ENCODE measurements at places on chromosomes 11 and 22.

DNA sequence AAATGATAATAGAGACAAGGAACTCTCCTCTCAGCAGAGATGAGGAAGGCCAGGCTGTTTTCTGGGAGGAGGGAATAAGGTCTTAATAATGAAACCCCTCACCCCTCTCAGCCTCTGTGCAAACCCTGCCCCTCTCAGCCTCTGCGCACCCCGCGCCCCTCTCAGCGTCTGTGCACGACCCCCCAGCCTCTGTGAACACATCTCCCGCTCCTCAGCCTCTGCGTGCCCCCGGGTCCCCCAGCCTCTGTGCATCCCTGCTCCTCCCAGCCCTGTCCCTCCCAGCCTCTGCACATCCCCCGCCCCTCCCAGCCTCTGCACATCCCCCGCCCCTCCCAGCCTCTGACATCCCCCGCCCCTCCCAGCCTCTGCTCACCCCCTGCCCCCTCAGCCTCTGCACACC lies 837.8 kb downstream of the TBC1D22A start:
- DNase-seq: no peak

- DNase-seq: no peak
Measured at GRCh38 chr11:47593492-47593933, 698 bp downstream of the C1QTNF4 start.

GRCh38 chr11:61679296-61679695 lies 895 bp upstream of the DAGLA start:
- DNase-seq: no peak

DNA sequence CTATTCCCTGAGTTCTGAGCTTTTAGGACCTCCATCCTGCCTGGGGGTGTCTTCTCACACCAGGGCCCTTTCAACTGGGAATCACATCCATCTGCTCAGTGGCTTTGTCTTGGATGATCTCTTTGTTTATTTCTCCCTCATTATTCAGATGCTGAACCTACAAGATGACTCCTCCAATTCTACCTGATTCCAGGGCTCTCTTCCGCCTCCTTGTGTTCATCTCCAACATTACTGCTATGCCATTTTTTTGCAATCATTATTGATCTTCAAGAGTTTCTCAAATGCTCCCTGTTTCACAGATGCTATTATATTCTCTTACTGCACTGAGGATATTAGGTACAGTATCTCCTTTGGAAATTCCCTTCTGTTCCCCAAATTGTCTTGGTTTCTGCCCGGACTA lies 307.7 kb downstream of the SHANK2 start:
- no peak for DNase-seq

GRCh38 chr11:73423506-73423905 lies 47.3 kb downstream of the RELT start:
- no peak for DNase-seq

DNA sequence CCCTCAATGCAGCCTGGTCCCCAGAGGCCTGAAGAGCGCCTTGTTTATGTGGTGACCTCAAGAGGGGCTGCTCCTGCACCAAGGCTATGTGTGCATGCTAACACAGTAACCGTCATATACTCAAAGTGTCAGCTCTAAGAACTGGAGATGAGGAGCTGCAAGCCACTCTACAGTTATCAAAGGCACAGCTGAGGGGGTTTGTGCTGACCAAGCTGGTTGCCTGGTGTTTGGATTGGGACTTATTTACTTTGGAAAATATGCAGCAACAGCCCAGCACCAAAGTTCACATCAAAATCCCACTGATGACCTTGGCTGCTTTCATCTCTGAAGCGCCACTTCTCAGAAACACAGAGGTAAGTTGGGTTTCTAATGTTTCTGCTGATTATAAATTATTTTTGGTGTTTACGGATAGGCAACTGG lies at the start of gene SERPIND1:
SERPIND1 (plus strand) TSS at position 321 of the 420 bp plus-strand sequence. CDS start 5,200 bp downstream, outside the sequence.
- DNase-seq: no peak

DNA sequence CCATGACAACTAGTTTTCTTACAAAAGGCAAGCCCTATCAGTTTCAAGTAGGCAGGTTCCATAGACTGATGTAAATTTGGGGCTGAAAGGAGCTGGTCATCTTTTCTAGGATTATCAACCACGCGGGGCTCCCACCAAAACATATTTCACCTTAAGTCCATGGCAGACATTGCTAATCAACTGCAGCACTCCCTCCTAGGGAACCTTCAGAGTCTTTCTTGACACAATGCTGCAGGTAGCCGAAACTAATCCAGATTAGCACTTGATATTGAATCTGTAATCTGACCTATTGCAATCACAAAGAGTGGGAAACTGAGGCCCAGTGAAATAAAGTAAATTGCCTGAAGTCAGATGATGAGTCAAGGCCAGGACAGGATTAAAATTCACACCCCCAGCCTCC lies 32.5 kb downstream of the MN1 start:
- DNase-seq: no peak

DNA sequence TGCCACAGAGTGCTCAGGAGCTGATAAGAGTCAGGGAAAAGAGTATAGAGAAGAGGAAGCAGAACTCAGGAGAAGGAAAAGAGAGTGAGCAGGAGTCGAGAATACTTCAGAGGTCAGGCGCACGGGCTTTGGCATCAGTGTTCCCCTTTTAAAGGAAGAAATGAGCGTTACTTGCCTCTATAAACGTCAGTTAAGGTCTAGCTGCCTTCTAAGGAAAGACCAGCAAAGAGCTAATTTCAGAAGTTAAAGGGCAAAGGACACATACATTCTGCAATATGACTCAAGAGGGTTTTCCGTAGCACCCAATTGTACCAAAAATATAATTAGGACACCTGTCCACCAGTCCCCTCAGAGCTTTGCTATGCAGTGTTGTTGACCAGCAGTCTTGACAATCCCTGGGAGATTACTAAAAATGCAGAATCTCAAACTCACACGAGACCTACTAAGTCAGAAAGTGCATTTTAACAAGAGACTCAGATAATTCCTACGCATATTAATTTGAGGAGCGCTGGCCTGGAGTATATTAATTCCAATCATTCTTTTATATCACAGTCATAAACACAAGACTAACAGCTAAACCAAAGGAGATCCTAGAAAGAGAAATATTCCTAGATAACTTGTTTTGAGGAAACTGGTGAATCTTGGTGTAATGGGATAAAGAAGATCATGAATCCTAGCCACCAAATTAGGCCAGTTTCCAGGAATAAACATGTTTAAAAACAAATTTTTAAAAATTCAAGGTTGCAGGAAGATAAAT lies 249.0 kb downstream of the CADM1 start:
- no peak for DNase-seq

- no peak for DNase-seq
Measured at GRCh38 chr11:135027461-135027860, 615.4 kb upstream of the B3GAT1 start.

DNA sequence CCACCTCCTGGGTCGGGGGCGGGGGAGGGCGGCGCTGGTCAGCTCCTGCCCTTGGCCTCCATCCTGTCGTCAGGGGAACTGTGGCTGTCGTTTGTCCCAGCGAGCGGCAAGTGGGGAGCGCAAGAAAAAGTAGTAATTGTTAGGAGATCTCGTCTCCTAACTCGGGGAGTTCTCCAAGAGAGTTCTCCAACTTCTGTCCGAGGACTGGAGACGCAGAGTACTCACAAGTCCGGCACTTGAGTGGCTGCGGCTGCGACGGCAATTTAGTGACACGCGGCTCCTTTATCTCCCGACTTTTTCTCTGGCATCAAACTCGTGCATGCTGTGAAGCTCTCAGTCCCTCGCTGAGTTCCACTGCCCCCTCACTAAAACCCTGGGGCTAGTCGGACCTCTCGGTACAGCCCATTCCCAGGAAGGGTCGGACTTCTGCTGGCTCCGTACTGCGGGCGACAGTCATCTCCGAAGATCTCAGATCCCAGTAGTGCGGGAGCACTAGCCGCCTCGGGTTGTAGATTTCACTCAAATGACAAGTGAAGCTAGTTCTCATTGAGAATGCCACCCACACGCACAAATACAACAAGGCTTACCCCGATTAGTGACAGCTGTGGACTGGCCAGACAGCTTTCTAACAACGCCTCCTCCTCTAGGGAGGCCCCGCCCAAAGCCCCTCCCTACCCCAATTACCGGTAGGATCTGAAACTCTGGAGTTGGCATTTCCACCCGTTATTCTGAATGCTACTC lies at the start of gene PGR:
PGR (minus strand) TSS at position 611 of the 741 bp plus-strand sequence. CDS start 743 bp downstream, outside the sequence.
- DNase-seq: no peak

DNA sequence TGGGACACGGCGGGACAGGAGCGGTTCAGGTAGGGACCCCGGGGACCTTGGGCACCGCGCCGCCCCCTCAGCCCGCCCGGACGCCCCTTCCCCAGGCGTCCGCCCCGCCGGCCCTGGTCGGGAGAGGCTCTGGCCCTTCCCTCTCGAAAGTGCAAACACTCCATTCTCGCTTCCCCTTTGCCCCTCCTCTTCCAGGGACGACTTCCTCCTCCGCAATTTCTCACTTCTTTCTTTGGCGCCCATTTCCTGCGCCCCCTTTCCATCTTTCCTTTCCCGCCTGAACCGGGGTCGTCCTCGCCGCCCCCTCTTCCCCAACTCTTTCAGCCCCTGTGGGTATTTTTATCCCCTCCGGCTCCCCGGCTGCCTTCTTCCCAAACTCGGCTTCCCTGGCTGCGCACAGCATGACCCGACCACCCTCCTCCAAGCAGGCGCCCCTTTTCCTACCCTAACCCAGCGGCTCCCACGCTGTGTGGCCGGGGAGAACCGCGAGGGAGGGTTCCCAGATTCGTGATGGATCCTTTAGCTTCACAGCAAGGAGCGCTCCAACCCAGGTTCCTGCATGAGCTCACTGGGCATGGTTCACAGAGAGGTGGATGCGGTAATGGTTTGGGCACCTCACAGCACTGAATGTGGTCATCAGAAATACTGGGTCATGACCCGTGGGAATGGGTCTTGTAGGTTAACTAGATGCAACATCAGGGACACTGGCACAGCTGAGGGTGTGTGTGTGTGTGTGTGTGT lies 689 bp downstream of the RAB39A start:
- DNase-seq: no peak

DNA sequence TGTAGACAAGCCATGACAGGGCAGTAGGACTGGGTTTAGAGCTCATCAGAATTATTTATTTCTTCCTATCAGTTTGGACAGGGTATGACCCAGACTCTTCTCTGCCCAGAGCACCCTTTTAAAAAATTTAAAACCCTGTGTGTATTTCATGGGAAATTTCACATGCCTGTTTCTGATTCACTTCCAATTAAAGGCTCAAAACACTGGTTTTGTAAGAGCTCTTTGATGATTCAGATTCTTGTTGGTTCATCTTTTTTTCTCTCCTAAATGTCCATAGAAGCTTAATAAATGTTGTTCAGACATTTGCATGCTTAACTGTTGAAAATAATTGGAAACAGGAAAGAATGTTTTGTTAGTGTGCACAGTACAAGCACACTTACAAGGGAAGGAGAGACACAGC lies 13.8 kb downstream of the FLI1 start:
- no peak for DNase-seq

- no peak for DNase-seq
Measured at GRCh38 chr11:45048313-45048841, 97.7 kb upstream of the TP53I11 start.

- no peak for DNase-seq
Measured at GRCh38 chr11:62896049-62896448, 15.4 kb downstream of the SLC3A2 start.

- no peak for DNase-seq
Measured at GRCh38 chr11:90766121-90766520, 543.3 kb upstream of the CHORDC1 start.

GRCh38 chr22:19214078-19214473 lies 35.5 kb upstream of the SLC25A1 start:
- no peak for DNase-seq

- DNase-seq: no peak
Measured at GRCh38 chr11:116821050-116821918, 1.8 kb downstream of the APOA4 start.

DNA sequence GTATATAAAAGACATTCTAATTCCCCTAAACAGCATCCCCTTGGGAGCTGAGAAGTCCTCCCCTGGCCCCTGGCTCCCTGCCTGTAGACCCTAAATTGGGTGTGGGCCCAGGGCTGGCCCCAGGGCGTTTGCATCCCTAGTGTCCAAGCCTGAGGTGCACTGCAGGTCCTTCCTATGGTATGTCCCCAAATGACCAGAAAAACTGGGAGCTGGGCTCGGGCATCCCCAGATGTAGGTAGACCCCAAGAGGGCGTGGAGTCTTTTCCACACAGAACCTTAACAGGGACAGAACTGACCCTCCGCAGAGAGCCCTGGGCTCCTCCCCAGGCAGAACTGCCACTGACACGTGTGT lies 782 bp upstream of the OSBPL5 start:
- DNase-seq: no peak

GRCh38 chr11:35077709-35078469 lies 61.1 kb upstream of the CD44 start:
- DNase-seq: peak; percentile 23

DNA sequence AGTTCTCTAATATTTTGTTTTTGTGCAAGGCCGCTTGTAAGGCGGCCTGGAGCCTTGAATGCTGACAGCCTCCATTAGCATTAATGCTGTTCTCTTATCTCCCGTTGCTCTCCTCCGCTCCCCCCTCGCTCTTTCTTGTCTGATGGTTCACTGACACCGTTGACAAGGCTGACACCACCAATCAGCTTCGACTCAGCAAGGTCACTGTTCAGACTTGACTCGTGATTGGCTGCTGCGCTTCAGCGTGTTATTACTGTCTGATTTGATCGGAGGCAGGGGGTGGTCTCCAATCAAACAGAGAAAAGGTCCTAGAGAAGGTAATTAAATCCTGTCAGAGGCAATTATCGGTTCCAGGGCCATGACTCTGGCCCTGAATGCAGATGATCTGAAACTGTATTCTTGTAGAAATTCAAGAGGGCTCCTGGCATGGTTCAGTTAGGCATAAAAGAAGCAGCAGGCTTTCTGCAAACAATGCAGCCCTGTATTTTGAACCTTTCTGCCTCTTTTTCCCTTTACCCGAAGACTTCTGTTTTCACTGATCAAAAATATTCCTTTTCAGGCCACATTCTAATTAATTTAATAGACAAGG lies 49.3 kb upstream of the MPPED2 start:
- DNase-seq: no peak

DNA sequence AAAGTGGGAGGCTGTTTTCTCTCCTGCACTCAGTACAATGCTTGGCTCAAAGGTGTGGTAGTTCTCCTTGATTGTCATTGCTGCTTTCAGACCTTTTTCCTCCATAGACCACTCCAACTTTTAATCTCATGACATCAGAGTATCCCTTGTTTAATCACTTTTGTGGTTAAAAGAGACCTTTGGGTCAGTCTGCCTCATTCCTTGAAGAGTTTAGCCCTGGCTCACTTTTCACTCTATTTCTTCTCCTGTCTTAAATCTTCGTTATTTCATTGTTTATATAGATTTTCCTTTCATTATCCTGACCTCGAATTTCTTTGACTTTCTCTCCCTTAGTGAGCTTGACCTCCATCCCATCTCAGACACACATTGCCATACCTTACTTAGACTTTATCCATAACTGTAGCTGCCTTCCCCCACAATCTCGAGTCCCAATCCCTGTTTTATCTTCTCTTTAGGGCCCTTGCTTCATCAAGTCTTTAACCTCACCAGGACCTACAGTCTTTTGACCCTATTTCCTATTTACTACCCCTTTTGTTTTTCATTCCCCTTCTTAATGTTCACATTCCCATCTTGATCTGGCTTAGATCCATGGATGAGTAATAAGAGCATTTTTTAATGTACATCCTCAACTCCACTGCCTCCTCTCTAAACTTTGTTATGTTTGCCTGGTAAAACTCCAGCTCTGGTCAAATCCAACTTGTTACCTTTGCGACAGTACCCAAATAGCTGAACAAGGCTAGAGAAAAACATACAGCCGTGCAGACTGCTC lies 9.5 kb downstream of the ATXN10 start:
- DNase-seq: no peak

All from stimulated activated CD8-positive, alpha-beta memory T cell treated with anti-CD3 and anti-CD28 coated beads, Interleukin-4, amount 100 ng/mL, for 4 hours (primary cell).